Cortex of kidney (tissue), 1 donor: ENCODE measurements at places on chromosomes 5 and 9.

DNA sequence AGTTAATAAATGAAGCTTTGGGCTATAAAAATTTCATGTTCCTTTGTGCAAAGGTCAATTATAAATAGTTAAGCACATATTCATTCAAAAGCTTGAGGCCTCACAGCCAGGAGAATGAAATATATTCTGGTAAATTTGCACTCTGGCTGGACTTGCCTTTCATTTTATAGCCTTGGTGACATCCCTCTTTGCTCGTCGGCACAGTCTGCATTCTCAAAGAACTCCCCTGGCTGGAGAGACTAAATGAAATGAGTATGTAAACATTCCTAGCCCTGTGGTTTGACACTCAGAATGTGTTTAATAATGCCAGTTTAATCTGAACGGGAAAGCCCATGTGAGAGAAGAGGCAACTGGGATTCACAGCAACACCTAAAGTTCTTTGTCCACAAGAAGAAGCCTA is 285.6 kb downstream of the BRINP1 start:
- DNase-seq: no peak

DNA sequence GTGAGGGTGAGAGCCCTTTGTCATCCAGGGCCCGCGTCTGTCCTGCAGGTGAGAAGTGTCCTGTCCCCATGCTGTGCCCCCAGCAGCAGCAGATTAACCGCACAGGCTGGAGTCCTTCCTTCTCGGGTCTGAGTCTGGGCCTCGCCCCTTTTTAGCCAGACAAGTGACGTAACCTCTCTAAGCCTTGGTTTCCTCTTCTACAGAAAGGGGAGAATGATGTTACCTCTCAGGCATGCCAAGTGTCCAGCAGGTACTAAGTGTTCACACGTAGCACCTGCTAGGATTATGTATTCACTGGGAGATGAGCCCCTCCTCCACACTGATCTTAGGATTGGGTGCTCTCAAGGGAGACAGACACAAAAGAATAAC is 6.9 kb downstream of the NEURL1B start:
- no peak for DNase-seq

GRCh38 chr9:86668488-86668887 is 278.8 kb downstream of the GAS1 start:
- no peak for DNase-seq

DNA sequence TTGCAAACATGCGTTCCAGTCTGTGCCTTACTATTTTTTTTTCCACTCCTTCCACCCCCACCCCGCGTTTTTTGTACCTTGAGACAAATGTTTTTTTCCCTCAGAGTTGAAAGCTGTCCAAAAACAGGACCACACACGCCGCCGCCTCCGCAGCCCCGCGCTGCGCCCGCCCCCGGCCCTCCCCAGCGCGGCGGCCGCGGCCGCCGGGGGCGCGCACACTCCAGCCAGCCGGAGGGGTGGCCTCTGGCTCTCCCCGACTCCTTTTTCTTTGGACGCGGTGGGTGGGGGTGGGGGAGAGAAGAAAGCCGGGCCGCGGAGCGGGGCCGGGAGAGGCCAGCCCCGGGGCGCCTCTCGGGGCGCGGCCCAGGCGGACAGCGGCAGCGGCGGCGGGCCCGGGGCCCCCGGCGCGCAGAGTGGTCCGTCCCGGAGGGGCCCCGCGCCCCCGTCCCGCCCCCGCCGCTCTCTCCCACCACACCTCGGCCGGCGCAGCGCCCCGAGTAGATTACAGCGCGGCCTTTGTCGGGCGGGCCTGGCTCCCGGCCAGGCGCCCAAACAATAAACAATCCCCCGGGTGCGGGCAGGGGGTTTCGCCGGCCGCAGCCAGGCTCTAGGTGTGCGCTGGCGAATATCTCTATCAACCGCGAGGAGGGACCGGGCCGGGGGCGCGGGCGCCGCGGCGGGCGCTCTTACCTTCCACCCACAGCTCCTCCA is 10.9 kb downstream of the PTCH1 start:
- DNase-seq: no peak

DNA sequence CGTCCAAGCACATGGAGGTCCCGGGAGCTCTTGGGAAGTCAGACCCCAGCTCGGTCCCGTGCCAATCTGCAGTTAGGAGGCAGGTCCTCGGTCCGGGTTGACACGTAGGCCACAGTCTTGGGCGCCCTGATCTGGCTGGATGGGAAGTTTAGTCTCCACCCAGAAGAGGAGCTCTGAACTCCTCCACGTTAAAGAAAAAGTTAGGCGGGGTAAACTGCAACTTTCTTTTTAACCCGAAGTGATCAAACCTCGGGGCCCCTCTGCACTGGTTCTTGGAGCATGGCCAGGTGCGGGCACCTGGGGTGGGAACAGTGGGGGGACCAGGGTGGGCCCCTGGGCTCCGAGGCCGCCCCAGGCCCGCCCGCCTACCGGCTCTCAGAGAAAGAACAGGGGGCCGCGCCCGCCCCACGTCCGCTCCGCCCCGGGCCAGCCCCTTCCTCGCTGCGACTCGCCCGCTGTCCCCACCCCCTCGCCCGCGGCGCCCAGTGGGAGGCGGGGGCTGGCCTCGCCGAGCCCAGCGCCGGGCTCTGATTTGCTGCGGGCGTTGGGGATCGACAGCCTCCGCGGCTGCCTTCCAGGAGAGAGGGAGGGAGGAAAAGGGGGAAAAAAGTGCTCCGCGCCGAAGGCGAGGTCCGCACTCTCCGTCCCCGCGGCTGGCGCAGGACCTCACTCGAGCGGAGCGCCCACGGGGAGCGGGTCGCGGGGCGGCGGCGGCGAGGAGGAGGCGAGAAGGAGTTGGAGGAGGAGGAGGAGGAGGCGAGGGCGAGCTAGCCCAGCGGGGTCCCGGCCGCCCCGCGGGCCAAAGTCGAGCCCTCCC is at the start of gene COL5A1:
COL5A1 (plus strand) TSS at position 631 of the 817 bp plus-strand sequence. CDS start 385 bp downstream, outside the sequence.
- DNase-seq: no peak

DNA sequence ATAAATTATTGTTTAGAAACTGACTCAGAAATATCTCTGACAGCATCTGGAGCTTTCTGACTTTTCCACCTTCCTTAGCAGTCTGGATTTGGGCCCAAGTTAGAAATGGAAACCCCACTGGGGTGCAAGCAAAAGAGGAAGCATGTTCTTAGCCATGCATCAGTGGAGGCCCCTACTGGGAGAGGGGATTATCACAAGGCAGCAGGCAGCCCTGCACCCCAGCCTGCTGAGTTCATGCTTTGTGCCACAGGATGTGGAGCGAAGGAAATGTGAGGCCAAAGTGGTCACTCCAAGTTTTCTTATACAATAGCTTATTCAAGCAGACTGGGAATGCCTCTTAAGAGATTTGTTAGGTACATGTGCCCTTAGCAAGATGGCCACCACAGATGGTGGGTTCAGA is 146.5 kb upstream of the TLX3 start:
- no peak for DNase-seq

GRCh38 chr5:136768457-136768856 is 403.1 kb upstream of the TRPC7 start:
- DNase-seq: no peak

DNA sequence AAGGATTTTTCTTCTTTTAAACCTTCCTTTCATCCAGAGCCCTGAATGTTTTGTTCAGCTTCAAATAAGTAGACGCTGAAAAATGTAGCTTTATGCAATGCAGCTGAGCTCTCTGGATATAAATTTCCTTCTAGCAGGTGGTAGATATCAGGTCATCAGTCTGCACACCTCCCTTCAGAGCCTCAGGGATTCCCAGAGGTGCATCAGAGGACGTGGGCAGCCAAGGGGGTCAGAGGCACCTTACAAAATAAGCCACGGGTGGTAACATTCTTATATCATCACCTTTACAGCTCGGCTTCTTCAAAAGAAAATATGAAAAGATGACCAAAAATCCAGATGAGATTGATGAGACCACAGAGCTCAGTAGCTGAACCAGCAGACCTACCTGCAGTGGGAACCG is 19.3 kb downstream of the MOCS2 start:
- no peak for DNase-seq

- DNase-seq: no peak
Observed at GRCh38 chr9:96318921-96319565, 17.1 kb upstream of the HSD17B3 start.

DNA sequence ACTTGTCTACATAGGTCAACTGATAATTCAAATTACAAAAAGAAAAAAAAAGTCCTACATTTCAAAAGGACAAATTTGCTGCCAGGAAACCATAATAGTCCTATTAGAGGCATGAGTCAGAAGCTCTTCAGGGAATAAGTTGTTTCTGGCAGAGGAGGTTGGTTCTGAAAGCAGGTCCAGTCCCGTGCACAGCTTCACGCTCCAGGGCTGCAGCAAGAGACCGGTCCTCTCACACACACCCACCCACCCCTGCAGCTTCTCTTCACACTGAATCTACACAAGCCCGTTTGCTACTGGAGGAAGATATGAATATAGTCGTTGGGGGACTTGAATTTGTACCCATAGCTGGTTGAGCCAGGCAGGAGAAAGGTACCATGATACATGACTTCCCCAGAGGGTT is 36.9 kb upstream of the SLC1A3 start:
- DNase-seq: no peak

- no peak for DNase-seq
Observed at GRCh38 chr5:71652349-71652748, 65.2 kb downstream of the MCCC2 start.

DNA sequence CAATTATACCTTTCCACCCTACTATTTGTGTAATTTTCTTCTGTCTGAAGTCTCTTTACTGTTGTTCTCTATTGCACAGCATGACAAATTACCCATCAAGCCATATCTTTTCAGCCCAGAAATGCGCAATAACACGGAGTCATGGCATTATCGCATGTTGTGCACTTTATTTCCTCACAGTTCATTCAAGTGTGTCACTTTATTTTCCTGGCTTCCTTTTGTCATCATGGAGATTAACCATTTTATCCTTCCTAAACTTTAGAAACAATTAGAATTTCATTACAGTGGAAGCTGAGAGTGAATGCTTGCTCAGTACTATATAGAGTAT is 41.3 kb upstream of the MEF2C start:
- DNase-seq: no peak

- no peak for DNase-seq
Observed at GRCh38 chr9:134050726-134051125, 17.1 kb downstream of the BRD3 start.

GRCh38 chr9:74570879-74571512 is 73.9 kb downstream of the RORB start:
- no peak for DNase-seq

DNA sequence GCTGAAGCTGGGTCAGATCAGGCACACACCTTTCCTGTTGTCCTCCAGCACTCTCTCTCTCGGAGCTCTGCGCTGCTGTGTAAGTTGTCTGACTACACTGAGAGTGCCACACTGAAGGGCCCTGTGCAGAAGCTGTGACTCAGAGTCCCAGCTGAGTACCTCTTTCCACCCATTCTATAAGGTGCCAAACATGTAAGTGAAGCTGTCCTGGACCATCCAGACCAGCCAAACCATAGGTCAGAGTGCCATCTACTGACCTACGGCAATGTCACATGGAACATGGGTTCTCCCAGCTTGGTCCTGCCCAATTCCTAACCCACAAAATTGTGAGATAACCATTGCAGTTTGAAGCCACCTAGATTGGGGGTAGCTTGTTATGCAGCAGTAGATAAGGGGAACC is 68.2 kb downstream of the ADCY2 start:
- no peak for DNase-seq

- DNase-seq: no peak
Observed at GRCh38 chr9:6132650-6133049, 83.0 kb upstream of the IL33 start.

GRCh38 chr9:30925635-30926034 is 1458.8 kb upstream of the ACO1 start:
- DNase-seq: no peak

DNA sequence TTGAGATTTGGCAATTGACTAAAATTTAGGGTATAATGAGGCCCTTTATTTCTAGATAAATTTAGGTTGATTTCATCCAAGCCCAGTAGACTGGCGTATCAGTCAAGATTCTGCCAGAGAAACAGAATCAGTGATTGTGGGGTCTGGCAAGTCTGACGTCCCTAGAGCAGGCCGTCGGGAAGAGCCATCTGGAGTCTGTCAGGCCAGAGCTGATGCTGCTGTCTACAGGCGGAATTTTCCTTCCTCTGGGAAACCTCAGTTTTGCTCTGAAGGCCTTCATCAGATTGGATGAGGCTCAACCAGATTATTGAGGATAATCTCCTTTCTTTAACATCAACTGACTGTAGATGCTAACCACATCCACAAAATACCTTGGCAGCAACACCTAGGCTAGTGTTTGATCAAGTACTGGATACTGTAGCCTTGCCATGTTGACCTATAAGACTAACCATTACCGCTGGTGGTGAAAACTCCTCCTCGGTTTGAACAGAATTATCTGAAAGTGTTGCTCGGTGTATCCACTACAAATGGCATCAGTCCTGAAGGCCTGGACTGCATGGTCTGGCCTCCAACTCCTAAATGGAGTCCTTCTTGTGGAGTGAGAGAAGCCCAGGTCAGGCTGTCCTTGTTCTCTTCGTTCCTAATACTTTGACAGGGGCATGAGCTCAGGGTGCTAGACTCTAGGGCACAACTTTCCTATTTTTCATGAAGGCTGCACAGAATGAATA is 83.2 kb upstream of the ANKH start:
- no peak for DNase-seq

- no peak for DNase-seq
Observed at GRCh38 chr9:135589596-135590485, 28.3 kb downstream of the PAEP start.

- DNase-seq: no peak
Observed at GRCh38 chr5:149915392-149916260, 29.0 kb downstream of the PDE6A start.

DNA sequence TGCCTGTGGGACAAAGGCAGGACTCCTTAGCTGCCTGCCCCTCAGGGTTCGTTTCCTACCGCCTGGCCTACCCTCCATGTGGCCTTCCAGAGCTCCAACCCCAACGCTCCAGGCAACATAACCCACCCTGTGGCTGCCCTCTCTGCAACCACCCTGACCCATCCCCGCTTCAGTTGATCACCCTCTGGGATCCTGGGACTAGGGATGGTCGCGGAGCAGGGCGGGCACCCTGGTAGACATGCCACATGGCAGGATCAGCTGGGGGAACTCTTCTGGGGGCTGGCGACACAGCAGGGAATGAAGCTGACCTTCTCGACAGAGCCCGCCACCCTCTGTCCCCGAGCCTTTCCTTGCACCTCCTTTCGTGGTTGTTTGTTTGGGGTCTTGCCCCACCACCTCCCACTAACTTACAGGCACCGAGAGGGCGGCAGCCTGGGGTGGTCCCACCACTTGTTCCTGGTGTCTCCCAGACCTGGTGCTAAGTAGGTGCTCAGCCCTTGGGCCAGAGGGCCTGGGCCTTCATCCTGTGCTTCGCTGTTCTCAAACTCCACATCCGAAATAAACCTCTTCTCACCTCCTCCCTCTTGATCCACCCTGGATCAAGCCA is 243.1 kb downstream of the PBX3 start:
- no peak for DNase-seq
